ENCODE measurements at places on chromosomes 12 and 14.

DNA sequence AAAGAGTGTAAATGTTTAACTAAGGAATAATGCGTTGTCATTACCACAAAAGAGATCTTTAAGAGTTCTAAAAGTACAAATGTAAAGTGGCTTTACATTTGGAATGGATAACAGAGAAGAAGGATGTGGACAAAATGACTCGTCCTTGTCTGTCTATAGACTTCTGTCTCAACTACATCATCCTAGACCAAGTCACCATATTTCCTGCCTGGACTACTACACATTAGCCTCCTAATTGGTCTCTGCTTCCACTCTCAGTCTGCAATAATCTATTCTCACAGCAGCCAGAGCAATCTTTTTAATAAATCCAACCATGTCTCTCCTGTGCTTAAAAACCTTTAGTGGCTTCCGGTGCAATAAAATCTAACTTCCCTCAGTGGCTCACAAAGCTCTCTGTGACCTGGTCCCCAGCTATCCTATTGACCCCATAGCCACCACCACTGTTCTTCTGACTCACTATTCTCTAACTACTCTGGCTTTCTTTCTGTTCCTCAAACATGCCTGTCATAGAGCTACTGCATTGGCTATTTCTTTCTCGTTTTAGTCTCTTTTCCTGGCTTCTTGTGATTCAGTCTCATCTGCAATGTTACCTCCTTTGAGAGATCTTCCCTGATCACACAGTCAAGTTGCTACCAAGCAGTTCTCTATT, 91.1 kb downstream of the MYF5 start:
- no peak for DNase-seq

GRCh38 chr12:95721320-95721719, 69.2 kb downstream of the NTN4 start:
- DNase-seq = no peak

DNA sequence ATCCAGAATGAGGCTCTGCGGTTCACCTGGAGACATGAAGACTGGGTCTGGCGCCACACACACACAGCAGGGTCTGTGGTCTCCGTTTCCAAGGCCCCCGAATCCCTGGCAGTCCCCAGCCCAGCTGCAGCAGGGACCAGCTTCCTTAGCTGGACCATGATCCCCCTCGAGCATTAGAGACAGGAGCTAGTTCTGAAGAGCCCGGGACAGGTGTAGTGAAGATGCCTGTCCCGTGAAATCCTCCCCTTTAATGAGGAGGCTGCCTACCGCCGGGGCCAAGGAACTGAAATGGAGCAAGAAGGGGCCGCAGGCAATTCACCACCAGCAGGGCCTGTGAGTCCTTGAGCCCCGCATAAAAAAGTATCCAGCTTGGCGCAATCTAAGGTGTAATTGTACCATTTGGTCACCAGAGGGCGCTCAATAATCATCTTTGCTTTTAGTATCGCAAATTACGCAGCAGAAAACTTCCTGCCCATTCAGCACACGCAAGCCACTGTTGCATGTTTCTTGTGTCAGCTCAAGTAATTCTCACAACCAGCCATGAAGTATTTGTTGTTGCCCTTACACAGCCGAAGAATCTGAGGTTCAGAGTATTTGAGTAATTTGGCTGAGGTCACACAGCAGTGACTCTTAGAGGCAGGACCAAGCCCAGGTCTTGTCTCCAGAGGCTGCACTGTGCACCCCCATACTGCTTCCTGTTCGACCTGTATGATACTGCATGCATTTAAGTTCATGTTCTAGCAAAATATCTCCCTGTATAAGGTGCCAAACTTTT, 54.3 kb upstream of the PPP2R5C start:
- DNase-seq = peak; percentile 74

- DNase-seq = no peak
These were observed 4.1 kb upstream of the DYNC1H1 start for GRCh38 chr14:101960225-101960624.

DNA sequence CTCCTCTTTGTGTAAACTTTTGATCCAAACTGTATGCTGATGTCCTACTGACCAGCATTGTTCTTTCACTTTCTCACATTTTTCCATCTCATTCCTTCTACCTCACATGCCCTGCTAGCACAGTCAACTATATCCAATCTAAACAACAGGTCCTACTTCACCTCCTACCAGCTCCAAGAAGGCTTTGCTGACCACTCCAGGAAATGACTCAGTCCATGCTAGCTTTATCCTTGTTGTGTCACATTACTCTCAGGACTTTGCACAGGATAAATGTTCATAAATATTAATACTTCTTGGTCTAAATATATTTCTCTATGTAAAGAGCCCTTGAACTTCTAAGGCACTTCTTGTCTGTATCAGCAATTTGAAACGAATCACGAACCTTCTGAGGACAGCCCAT, 64.9 kb upstream of the PCED1B start:
- DNase-seq = no peak

All from NCI-H1436 (cell line).